ENCODE measurements at places on chromosomes 7 and 10. TPM values are rescaled to one million over a fixed set of nuclear protein-coding genes. Genes with fewer than 3 reads are reported as not detected.

The LRGUK gene
- total RNA-seq = 0.95 TPM

The TFPI2 gene
- total RNA-seq = 2.3 TPM

The BICC1 gene
- total RNA-seq = 46.5 TPM

The AOAH gene
- total RNA-seq = 12.9 TPM

The SPDYE1 gene
- not detected for total RNA-seq

The CTAGE4 gene
- total RNA-seq = 0.88 TPM

Measured in posterior vena cava (tissue), 2 donors.